ENCODE measurements at places on chromosomes 2 and 18.

- peak; percentile 90 for DNase-seq
These were observed 8.2 kb upstream of the GBX2 start for GRCh38 chr2:236176417-236176816.

DNA sequence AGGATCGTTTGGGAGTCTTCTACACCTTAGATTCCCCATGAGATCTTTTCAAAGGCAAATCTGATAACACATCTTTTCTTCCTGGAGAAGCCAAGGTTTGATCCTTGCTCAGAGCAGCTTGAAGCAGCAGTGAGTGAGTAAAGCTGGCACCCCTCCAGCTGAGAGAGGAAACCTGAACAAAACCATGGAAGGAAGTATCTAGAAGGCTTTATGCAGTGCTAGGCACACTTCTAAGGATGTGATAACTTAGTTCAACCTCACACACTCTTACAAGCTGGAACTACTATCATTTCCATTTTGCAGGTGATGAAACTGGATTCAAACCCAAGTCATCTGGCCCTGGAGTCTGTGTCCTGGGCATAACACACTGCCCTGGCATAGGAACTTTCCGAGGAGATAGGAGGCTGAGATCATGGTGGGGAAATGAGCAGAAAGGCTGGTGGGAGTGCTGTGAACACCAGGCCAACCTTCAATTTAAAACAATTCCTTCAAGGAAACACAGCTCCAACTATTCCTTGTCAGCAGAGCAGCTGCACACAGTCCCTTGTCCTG is 71.2 kb downstream of the CTAGE1 start:
- no peak for DNase-seq

- no peak for DNase-seq
These were observed 38.5 kb downstream of the CYRIA start for GRCh38 chr2:16626997-16627605.

DNA sequence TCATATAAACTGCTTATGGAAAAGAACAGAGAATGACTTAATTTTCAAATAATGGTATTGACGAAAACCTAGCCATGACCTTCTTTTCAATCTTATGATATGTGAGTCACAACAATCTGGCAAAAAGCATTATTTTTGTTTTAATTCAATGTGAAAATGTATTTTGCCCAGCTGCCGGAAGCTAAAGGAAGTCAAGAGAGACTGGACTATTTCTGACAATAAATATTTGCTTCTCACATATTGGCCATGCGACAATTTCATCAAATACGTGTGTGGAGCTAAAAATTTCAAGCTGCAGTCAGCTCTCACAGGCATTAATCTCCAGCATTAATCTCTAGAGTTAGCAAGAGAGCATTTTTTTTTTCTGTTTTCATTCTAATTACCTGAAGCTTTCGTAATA is 881.0 kb downstream of the CPS1 start:
- no peak for DNase-seq

DNA sequence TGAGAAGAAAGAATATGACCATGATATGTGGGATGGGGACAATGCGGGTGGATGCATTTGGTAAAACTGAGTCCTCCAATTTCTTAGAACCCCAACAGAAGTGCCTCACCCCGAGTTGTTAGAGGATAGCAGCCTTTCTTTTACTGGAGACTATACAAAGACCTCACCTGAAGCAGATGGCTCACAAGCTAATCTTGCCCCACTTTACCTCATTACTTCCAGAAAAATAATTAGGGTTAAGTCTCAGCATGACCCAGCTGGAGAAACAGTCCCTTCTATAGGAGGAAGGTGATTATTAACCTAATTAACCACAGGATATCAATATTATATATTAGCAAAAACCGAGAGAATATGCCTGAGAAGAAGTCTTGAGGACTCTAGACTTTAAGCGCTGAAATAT is 128.4 kb downstream of the PDE1A start:
- DNase-seq, result no peak

GRCh38 chr18:10585260-10585659 is 59.4 kb downstream of the NAPG start:
- no peak for DNase-seq

DNA sequence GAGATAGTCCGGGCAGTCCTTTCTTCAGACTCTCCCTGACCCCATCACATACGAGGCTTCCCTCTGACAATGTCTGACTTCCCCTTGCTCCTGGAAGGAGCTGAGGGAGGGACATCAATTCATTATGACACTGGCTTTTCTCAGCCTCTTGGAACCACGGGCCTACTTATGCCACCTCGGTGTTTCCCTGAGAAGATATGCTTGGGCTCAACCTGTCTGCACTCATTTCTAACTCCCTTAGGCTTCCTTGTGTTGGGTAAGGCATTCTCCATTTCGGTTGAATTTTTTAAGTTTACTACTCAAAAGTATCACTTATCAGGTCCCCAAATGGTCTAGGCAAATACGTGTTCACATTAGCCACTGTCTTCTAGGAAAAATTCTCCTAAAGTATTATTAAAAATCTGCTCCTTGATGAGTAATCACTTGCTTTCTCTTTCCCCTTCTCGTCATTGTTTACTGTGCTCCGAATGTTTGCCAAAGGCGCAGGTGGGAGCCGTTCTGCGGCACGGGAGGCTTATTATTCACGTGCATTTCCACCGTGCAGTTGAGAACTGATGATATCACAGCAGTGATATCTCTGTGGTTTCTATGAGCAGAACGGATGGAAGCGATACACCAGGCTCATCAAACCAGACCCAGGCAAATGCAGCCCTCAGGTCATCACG is 33.1 kb downstream of the ARL4C start:
- no peak for DNase-seq

DNA sequence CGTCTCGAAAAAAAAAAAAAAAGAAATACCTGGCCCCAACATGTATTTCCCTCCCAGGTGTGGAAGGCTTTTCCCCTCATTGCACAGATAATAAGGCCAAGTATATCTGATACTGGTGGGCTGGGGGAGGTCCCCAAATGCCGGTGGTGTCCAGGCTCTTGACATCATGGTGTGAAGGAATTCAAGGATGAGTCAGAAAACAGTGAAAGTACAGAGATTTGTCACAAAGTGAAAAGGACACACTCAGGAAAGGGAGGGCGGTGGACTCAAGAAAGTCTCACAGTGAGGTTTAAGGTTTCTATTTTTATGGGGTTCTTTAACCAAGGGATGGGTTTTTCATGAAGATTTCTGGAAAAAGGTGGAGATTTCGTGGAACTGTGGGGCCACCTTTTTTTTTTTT is 37.8 kb upstream of the FZD5 start:
- no peak for DNase-seq

Data from HuH-7 (cell line).